ENCODE measurements at places on chromosomes 7 and 10.
A peak's percentile ranks its signal among the peaks of the same experiment; 100 is the strongest.

DNA sequence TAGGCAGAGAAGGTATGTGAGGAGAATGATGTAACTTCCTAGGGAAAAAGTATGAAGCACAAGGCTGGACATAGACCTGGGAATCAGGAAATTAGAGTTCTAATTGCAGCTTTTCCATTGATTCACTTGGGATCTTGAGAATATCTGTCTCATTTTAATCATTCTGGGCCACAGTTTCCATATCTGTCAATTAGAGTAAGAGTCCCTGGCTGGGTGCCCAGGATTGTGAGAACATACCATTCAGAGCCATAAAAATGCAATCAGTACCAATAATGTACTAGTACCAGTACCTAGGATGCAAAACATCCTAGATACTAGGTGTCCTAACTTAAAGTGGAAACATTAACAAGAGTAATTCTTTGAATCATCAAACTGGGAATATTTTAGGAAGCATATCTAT lies 29.6 kb downstream of the CAV1 start:
- no peak for DNase-seq

GRCh38 chr10:14773551-14774213 lies 1.0 kb downstream of the FAM107B start:
- DNase-seq, result no peak

GRCh38 chr10:97229322-97230015 lies 43.7 kb upstream of the SLIT1 start:
- DNase-seq, result no peak

GRCh38 chr7:105524840-105525239 lies 2.8 kb upstream of the PUS7 start:
- no peak for DNase-seq

GRCh38 chr7:17005271-17005670 lies 123.5 kb upstream of the AGR3 start:
- no peak for DNase-seq

DNA sequence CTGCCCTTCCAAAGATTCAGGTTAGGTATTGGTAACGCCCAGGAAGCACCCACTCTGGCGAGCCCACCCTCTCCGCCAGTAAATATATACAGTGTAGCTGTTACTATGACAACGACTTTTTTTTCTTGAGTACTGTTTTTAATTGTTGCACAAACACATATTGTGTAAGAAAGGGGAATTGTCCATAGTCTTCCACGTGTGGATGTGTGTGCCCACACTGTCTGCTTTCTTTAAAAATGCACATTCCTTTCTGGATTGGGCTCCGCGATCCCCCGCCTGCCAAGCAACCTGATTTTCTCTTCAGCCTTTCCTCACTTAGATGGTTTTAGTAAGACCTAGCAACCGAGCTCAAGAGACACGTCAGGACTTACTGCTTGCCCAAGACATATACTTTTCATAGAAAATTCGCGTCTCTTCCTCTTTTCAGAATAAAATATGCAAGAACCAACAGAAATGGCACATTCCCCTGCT lies 247.8 kb downstream of the EBF3 start:
- no peak for DNase-seq

DNA sequence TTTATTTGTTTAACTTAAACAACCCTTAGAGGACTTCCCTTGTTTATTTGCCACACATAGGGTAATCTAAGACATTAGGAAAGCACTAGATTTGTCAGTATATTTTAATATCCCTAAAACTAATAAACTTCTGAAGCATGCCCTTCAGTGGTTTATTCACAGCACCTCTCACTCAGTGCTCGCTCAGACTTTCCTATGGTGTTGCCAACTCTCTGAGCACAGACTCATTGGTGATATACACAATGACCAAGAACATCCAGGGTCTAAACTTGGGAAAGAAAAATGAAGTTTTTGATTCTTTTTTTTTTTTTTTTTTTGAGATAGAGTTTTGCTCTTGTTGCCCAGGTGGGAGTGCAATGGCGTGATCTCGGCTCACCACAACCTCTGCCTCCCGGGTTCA lies 82.2 kb downstream of the RAB11FIP2 start:
- no peak for DNase-seq

GRCh38 chr7:116417593-116418345 lies 81.8 kb upstream of the CAV2 start:
- DNase-seq, result no peak

GRCh38 chr7:142827951-142828500 lies 26.9 kb upstream of the EPHB6 start:
- DNase-seq, result no peak

GRCh38 chr10:3754727-3755439 lies 30.1 kb downstream of the KLF6 start:
- DNase-seq, result peak; percentile 39

GRCh38 chr7:157577061-157577460 lies 240.3 kb downstream of the DNAJB6 start:
- DNase-seq, result no peak

GRCh38 chr10:130455791-130456190 lies 319.6 kb downstream of the GLRX3 start:
- no peak for DNase-seq

GRCh38 chr10:28400681-28401080 lies 97.8 kb upstream of the MPP7 start:
- DNase-seq, result no peak

GRCh38 chr10:33453081-33454025 lies 118.9 kb upstream of the NRP1 start:
- no peak for DNase-seq

DNA sequence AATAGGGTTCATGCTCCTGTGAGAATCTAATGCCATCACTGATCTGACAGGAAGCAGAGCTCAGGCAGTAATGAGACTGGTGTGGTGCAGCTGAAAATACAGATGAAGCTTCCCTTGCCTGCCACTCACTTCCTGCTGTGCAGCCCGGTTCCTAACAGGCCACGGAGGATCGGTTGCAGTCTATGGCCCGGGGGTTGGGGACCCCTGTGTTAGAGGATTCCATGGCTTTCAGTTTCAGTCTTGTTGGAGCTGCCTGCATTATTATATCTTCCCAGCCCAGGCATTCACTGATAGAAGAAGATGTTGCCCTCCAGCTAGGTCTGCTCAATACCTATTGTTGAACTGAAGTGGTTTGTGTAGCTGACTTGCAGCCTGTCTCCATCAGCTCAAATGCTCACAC lies 1298.8 kb downstream of the TYW1 start:
- no peak for DNase-seq

DNA sequence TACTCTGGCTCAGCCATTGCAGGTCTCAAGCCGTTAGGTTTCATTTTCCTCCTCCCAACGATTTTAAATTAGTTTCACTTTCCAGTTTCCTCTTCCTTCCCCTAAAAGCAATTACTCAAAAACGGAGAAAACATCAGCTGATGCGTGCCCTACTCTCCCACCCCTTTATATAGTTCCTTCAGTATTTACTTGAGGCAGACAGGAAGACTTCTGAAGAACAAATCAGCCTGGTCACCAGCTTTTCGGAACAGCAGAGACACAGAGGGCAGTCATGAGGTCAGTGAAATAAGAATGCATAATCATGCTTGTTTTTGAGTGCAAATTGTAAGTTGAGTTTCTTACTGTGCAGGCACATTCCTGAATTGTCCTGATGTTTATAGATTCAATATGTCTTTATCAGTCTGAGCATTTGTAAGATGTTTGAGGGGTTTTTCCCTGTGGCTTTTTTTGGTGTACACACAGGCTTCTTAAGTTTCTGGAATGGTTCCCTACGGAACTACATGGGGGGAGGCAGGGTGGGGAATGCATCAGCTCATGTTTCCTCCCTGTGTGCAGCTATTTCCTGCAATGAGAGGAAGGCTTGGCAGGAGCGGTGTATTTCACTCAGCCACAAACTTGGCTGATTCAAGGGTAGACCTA lies at the start of gene IFIT3:
Gene IFIT3 (plus strand): TSS at position 195 of the 639 bp plus-strand sequence. CDS start 77 bp downstream, at position 272.
- no peak for DNase-seq

GRCh38 chr7:116984917-116985316 lies 31.6 kb downstream of the ST7 start:
- DNase-seq, result no peak

DNA sequence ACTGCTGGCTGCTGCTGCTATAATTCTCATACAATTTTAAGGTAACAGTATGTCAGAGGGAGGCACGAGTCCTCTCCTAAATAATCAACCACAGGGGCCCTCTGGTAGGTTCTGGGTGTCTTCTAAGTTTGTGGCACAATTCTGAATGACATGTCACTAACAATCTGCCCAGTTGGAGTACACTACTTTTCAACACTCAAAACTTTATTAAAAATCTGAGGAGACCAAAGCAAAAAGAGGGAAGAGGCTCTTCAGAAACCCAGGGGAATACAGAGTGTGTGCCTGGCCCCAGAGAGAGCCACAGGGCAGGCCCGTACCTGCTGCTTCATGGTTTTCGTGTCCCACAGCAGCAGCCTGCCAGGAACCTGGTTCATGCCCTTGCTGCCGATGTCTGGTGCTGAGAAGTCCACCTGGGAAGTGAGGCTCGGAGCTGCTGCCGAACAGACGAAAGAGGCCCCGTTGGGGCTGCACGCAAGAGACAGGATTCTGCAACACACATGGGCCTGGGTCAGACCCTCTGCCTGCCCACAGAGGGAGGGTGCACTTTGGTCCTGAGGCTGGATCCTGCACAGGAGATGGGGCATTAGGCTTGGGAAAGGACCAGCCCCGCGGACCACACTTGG lies 18.3 kb downstream of the WDR91 start:
- DNase-seq, result no peak

GRCh38 chr10:132122939-132123445 lies 57.2 kb downstream of the JAKMIP3 start:
- no peak for DNase-seq

GRCh38 chr10:4061441-4061951 lies 276.5 kb upstream of the KLF6 start:
- no peak for DNase-seq

- DNase-seq, result no peak
Observed at GRCh38 chr10:75397496-75398199, 3.9 kb downstream of the ZNF503 start.

- no peak for DNase-seq
Observed at GRCh38 chr10:35739998-35740397, 97.9 kb upstream of the FZD8 start.

DNA sequence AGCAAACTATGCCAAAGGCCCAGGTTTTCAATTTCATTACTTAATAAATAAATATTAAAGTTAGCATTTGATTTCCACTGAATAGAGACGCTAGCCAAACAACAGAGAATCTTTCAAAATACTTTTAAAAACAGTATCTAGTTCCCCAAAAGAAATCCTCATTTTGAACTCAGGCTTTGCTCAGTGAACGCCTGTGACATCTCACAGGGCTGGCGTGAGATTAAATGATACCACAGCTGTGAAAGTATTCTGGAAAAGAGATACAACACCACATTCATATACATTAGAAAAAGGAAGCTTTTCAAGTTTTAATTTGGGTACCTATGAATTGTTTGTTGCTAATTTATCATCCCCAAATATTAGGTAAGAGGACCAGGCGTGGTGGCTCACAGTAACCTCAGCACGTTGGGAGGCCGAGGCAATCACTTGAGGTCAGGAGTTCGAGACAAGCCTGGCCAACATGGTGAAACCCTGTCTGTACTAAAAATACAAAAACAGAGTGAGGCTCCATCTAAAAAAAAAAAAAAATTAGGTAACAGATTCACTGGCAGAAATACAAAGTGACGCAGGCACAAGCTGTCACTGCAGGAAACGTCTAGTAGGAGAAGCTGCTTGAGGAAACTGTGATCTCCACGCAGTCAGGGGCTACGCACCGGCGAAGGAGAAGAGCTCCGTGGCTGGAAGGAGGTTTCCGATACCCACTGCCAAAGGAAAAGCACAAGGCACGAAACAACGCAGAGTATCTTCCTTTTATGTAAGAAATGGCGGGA lies 50.0 kb downstream of the AMZ1 start:
- DNase-seq, result no peak

DNA sequence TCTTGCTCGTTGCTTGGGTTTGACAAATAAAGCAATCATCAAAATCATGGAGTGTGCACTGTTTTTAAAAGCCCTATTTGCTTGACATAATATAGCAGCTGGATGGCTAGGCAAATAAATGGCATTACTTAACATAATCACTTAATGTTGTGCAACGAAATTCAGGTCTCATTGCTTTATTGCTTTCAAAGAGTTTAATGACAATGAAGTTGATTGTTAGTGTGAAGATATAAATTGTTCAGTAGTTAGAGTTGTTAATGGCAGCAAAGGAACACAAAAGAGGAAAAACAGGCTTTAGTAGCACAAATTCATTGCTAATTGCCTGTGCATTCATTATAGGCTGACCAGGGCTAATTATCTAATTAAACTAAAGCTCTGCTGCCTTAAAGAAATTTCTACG lies 7.6 kb upstream of the ADO start:
- no peak for DNase-seq

- DNase-seq, result no peak
Observed at GRCh38 chr7:38171623-38172391, 6.2 kb upstream of the STARD3NL start.

GRCh38 chr7:155469-155900 lies 36.9 kb upstream of the FAM20C start:
- no peak for DNase-seq

GRCh38 chr10:133448120-133448519 lies 5.6 kb upstream of the SCART1 start:
- no peak for DNase-seq

DNA sequence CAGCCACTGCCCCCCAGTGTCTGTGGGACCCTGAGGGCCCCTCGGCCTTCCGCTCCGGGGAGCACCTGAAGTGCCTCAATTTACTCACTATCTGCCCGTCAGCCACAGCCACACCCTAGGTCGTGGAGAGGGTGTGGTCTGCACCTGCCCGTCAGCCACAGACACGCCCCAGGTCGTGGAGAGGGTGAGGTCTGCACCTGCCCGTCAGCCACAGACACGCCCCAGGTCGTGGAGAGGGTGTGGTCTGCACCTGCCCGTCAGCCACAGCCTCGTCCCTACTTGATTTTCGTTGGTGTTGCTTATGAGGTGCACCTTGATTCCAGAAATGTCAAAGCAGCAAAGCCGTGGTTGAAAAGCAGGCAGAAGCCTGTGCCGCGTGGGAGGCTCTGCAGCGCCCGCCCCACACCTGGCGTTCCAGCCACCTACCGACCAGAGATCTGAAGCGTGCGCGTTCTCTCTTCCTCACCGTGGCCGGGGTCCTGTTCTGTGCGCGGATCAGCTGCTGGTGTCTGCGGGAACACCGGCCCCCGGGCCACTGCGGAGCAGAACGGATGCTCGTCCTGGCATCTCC lies 101.6 kb downstream of the DYNC2I1 start:
- DNase-seq, result peak; percentile 25

- DNase-seq, result no peak
Observed at GRCh38 chr10:2920637-2921036, 146.7 kb upstream of the PFKP start.

DNA sequence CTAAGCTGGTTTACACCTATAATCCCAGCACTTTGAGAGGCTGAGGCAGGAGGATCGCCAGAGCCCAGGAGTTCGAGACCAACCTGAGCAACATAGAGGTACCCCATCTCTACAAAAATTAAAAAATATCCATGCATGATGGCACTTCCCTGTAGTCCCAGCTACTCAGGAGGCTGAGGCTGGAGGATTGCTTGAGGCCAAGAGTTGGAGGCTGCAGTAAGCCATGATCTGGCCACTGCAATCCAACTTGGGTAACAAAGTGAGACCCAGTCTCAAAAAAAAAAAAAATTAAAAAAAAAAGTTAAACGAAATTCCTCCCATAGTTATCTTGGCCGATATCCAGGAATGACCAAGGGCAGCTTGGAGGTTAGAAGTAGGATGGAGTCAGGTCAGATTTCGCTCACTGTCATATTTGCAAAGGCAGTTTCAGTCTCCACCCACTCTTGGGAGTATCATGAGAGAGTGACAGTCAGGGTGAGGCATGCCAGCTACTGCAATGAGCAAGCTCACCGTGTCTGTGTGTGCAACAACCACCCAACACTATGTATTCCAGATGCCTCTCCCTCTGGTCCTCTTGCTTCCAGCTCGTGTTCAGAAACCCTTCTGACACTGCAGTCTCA lies 6.0 kb upstream of the ZDHHC4 start:
- no peak for DNase-seq

GRCh38 chr7:33922820-33923219 lies 17.5 kb downstream of the BMPER start:
- DNase-seq, result no peak
